Colonic mucosa (tissue), 4 donors: ENCODE measurements at places on chromosomes 16 and 17.

- DNase-seq: peak; percentile 77
Measured at GRCh38 chr17:17440010-17440843, 36.6 kb upstream of the MED9 start.

DNA sequence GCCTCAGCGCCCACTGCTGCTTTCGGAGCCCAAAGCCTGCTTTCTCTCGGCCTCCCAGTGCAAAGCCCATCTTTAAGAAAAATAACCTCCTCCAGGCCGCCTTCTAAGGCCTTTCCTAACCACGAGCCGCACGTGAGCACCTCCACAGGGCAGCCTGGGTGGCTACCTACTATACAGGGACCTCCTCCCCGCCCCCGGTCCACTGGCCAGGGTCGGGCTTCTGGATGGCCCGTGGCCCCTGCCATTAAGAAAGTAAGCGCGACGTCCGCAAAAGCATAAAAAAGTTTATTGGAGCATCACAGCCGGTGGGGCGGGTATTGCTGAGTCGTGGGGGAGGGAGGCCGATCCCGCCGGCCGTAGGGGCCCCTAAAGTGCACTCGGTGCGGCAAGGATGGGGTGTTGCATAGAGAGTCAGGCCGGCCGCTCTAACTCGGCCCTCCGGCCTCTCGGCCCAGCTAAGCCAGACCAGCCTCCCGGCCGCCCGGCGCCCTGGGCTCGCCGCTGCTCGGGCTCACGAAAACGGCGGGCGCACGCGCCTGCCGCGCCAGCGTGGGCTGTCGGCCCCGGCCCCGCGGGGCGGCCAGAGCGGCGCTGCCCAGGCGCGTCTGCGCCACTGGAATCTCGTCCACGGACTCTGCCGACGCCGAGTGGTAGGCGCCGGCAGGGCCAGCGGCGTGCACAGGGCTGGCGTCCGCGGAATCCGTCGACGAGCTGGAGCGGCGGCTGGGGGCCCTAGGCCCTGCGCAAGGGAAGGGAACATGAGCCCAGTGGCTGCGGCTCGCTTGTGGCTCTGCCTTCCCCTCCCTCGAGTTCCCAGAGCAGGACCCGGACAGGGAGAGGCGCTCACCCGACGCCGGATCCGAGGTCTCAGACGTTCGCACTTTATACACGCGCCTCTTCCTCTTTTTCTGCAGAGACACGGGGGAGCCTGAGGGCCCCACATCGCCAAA is 1.1 kb upstream of the TPPP3 start:
- no peak for DNase-seq

DNA sequence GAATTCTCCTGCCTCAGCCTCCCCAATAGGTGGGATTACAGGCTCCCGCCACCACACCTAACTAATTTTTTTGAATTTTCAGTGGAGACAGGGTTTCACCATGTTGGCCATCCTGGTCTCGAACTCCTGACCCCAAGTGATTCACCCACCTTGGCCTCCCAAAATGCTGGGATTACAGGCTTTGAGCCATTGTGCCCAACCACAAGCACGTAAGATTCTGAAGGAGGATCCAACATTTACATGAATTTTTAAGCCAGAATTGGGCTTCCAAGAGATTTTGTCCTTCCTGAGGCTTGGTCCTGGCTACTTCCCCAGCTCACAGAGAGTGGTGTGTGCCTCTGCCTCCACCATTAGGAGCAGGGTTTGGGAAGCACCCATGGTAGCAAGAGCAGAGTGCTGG is 11.1 kb downstream of the G6PC3 start:
- no peak for DNase-seq

- DNase-seq: no peak
Measured at GRCh38 chr16:17499223-17499902, 28.6 kb upstream of the XYLT1 start.

DNA sequence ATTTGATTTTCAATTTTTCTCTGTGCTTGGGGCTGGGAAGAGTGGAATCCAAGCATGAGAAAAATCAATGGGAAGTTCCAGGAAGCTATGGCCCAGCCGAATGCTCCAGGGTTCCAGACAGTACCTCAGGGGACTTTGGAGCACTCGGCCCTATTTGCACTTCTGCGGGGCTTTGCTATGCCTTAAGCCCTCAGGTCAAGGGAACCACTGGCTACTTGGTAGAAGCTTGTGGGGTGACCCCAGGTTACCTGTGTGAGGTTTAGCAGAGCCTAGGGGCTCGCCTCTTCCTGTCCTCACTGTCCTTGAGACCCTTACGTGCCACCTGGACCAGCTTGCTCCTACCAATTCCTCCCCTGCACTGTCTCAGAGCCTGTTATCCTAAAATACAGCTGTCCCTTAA is 121.3 kb downstream of the MGAT5B start:
- no peak for DNase-seq

- DNase-seq: no peak
Measured at GRCh38 chr17:55688057-55688456, 34.6 kb downstream of the TMEM100 start.

GRCh38 chr17:48052956-48053757 is 5.0 kb downstream of the NFE2L1 start:
- DNase-seq: peak; percentile 48
